HFFc6 (cell line): ENCODE measurements at places on chromosomes 3 and 15.
A peak's percentile ranks its signal among the peaks of the same experiment; 100 is the strongest.

GRCh38 chr3:125144653-125145314 is 67.8 kb downstream of the SLC12A8 start:
- peaks cover 2% of the 10 kb centered on the region for H3K27me3 ChIP-seq
- no peaks in the 10 kb centered on the region for H3K36me3 ChIP-seq
- DNase-seq = no peak
- H3K4me3 ChIP-seq = no peak overlapping the region
- peaks cover 51% of the 10 kb centered on the region for H3K4me1 ChIP-seq

- DNase-seq = no peak
- H3K4me1 ChIP-seq = peaks cover 23% of the 10 kb centered on the region
- no peaks in the 10 kb centered on the region for H3K36me3 ChIP-seq
- H3K4me3 ChIP-seq = peak overlapping the region; percentile 40; the same call in 1 of the 2 replicates
- H3K27ac ChIP-seq = no peak overlapping the region
These were observed 597 bp downstream of the P2RY12 start for GRCh38 chr3:151383956-151384355.

- 0 out of 2 replicates have a peak, but pooled peaks cover 4% of the 10 kb centered on the region for H3K36me3 ChIP-seq
- peaks cover 70% of the 10 kb centered on the region for H3K4me1 ChIP-seq
- no peaks in the 10 kb centered on the region; the same call in 1 of the 2 replicates for H3K27me3 ChIP-seq
- no peak overlapping the region for H3K4me3 ChIP-seq
- H3K27ac ChIP-seq = no peak overlapping the region
These were observed 25.1 kb upstream of the APH1B start for GRCh38 chr15:63252292-63252691.

- H3K4me3 ChIP-seq = no peak overlapping the region
- H3K27ac ChIP-seq = no peak overlapping the region
- DNase-seq = no peak
- H3K27me3 ChIP-seq = peaks cover 1% of the 10 kb centered on the region; the same call in 1 of the 2 replicates
- H3K36me3 ChIP-seq = no peaks in the 10 kb centered on the region
These were observed 127.1 kb upstream of the RBMS3 start for GRCh38 chr3:29153811-29154210.

DNA sequence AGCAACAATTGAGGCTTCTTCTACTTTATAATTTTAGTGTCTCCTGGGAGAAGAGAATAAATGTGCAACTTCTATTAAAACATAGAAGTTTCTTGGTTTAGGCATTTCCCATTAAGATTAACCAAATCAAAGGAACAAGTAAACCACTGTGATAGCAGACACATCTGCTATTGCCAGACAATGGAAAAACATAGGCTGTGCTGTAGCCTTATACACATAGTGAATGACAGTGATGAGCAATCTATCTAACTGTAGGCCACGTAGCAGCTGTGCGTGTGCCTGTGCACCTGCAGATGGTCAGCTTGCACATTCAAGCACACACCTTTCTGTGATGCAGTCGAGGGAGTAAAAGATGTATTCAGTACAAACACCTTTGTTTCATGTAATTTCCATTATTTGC is 32.7 kb downstream of the GNB4 start:
- no peak overlapping the region for H3K4me3 ChIP-seq
- H3K27me3 ChIP-seq = no peaks in the 10 kb centered on the region; the same call in 1 of the 2 replicates
- H3K4me1 ChIP-seq = peaks cover 18% of the 10 kb centered on the region
- H3K36me3 ChIP-seq = peaks cover 20% of the 10 kb centered on the region; the same call in 1 of the 2 replicates

GRCh38 chr3:141000686-141001085 is 50.5 kb upstream of the SPSB4 start:
- H3K4me1 ChIP-seq = no peaks in the 10 kb centered on the region
- DNase-seq = no peak
- no peaks in the 10 kb centered on the region for H3K36me3 ChIP-seq
- H3K27ac ChIP-seq = no peak overlapping the region
- peaks cover 5% of the 10 kb centered on the region for H3K27me3 ChIP-seq
- no peak overlapping the region for H3K4me3 ChIP-seq

DNA sequence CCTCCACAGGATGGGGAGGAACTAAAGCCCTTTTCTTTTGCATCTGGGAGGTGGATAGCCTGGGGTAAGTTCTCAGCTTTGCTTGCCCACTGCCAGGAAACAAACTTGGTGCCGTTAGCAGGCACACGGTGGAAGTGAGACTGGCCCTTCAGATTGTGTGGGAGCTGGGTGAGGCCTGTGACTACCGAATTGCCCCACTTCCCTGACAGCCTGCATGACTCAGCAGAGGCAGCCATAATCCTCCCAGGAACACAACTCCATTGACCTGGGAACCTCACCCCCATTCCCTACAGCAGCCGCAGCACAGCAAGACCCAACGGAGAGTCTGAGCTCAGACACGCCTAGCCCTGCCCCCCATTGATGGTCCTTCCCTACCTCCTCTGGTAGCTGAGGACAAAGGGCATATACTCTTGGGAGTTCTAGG is 282.6 kb downstream of the KLF13 start:
- H3K4me3 ChIP-seq = no peak overlapping the region
- H3K4me1 ChIP-seq = peaks cover 56% of the 10 kb centered on the region
- DNase-seq = peak; percentile 19
- H3K27ac ChIP-seq = peak overlapping the region; percentile 71
- H3K27me3 ChIP-seq = peaks cover 6% of the 10 kb centered on the region
